H7 (cell line): ENCODE measurements at places on chromosomes 2 and 18. TPM values are rescaled to one million over a fixed set of nuclear protein-coding genes. Genes with fewer than 3 reads are reported as not detected.

DSG1 gene
- total RNA-seq, result 0.14 TPM in 1 of 2 replicates, not detected in the other

EFR3B gene
- 3.3 and 3.4 TPM in 2 replicates for total RNA-seq

ITGA4 gene
- 1.6 and 2.2 TPM in 2 replicates for total RNA-seq

ABCA12 gene
- not detected in 2 replicates for total RNA-seq

REG3A gene
- not detected in 2 replicates for total RNA-seq

SLC30A3 gene
- total RNA-seq, result 0.89 and 1.4 TPM in 2 replicates

ELOA2 gene
- not detected in 2 replicates for total RNA-seq

SCN7A gene
- 0.07 TPM in 1 of 2 replicates, not detected in the other for total RNA-seq

ACTR2 gene
- total RNA-seq, result 42.1 and 47.9 TPM in 2 replicates

SPP2 gene
- total RNA-seq, result not detected in 2 replicates

CHRNG gene
- not detected in 2 replicates for total RNA-seq

SCYGR4 gene
- not detected in 2 replicates for total RNA-seq

SP9 gene
- 0.10 and 0.15 TPM in 2 replicates for total RNA-seq

DLGAP1 gene
- 10.1 and 21.7 TPM in 2 replicates for total RNA-seq

LONRF2 gene
- total RNA-seq, result 0.04 TPM in 1 of 2 replicates, not detected in the other
